ENCODE measurements at places on chromosomes 3 and 15.

DNA sequence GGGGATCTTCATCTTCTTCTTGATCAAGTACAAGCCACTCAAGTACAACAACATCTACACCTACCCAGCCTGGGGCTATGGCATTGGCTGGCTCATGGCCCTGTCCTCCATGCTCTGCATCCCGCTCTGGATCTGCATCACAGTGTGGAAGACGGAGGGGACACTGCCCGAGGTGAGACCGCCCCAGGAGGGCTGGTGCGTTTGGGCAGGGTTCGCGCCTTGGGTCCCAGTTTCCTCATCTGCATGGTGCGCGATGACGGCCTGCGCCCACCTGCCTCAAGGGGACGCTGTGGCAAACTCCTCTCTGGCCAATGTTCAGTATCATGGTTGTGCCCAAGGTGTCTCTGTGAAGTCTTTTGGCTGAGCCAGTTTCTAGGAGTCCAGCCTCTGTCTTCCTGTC, 57.5 kb upstream of the SLC6A1 start:
- no peak for DNase-seq

DNA sequence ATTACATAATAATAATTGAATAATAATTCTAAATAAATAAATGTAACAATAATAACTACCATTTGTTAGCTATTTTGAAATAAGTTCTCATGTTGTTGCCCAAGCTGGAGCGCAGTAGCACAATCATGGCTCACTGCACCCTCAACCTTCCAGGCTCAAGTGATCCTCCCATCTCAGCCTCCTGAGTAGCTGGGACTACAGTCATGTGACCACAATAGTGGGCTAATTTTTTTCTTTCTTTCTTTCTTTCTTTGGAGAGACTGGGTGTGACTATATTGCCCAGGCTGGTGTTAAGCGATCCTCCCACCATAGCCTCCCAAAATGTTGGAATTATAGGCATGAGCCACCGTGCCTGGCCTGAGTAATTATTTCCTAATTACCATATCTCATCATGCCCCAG, 30.9 kb upstream of the KCNMB3 start:
- DNase-seq, result no peak

DNA sequence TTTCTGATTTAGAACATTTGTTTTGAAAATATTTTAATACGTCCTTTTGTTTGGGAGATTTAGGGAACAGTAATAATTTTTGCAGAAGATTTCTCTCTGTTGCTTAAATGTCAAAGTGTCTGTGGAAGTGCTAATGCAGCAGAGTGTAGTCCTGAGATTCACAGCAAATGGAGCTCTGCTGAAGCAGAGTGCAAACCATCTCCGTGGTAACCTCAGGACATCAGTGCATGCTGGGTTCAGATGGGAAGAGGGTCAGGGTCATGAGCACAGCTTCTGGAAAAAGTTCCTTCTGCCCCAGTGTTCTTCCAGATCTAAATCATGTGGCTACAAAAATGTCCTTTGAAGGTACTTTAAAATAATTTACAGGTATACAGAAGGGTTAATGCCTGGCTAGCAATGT, 39.9 kb upstream of the SLC9A9 start:
- no peak for DNase-seq

- DNase-seq, result no peak
Observed at GRCh38 chr15:22259881-22260421, 179.6 kb downstream of the OR4M2 start.

All from activated T-cell treated with anti-CD3 and anti-CD28 coated beads for 48 hours (primary cell).